ENCODE measurements at places on chromosomes 11 and 22.
A peak's percentile ranks its signal among the peaks of the same experiment; 100 is the strongest.

DNA sequence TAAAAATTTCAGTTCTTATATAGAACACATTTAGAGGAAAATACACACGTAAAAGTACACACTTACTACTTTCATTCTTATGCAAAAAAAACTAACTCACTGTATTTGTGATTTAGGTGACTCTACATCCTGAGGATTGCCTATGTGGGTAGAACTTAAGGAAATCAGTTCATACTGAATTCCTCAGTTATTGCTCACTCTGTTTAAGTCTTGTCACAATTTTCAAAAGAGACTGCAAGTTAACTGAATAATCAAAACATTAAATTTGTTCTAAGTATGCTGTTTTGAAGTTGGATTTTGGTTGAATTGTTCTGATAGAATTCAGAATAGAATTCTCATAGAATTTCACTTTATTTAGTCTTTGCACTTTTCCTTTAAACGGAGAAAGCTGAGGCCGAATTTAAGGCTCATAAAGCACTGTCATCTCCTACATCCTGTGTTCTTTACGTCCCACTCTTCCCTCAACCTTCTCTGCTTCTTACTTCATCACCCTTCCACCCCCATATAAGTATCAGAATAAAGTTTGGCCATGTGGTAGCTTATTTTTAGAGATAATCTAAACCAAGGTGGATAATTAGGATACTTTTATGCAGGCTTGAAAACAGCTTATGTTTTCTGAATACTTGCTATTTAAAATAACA lies 59.8 kb downstream of the APOL5 start:
- peak; percentile 85 for DNase-seq

GRCh38 chr11:101346591-101346990 lies 217.0 kb upstream of the PGR start:
- DNase-seq, result peak; percentile 25

- DNase-seq, result peak; percentile 68
Observed at GRCh38 chr11:14386895-14387480, 28.0 kb upstream of the RRAS2 start.

DNA sequence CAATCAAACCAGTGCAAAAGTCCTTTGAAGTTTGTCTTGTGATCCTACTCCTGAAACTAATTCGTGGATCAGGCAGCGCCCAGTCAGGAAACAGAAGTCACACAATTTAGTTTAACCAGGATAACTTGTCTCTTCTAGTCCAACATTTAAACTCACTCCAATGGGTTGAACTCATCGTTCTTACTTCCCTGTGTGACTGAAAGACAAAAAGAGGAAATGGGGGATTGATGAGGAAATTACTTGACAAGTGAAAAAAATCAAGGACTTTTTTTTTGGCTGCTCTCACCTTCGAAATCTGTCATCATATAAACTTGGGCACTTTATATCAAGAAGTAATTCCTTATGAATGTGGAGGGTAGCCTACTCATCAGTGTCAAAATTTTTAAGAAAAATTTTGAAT lies 78.4 kb downstream of the HSD17B12 start:
- DNase-seq, result no peak

GRCh38 chr22:37048133-37048532 lies 3.4 kb upstream of the KCTD17 start:
- DNase-seq, result no peak

DNA sequence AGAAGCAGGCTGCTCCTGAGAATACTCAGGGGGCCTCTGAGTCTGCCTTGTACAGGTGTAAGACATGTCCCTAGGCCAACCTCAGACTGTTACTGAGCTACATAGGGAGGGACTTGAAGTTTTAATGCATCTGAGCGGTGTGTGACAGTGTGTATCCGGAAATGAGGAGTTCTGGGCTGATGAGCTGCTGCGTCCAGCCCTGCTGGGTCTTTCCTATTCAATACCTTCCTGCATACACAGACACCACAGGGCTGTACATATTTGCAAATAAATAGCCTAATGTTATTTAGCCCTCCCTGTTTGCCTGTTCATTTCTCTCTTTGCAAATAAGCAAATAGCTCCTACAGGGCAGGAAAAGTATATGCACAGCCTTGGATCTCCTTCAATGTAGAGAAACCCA lies 134.7 kb upstream of the KIRREL3 start:
- no peak for DNase-seq

GRCh38 chr11:124402326-124402922 lies 3.6 kb upstream of the OR8B3 start:
- DNase-seq, result peak; percentile 86

DNA sequence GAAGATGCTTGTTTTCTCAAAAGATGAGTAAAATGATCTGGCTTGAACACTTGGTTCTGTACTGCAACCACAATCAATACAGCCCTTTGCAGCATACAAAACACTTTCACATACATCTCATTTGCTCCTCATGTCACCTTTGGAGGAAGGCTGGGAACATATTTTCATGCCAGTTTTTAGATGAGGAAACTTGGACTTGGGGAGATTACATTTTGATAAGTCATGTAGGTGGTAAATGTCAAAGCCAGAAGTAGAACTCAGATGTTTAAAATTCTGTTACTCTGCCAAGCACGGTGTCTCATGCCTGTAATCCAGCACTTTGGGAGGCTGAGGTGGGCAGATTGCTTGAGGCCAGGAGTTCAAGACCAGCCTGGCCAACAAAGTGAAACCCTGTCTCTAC lies 121.8 kb downstream of the MICAL2 start:
- peak; percentile 65 for DNase-seq

- no peak for DNase-seq
Observed at GRCh38 chr11:70290361-70291065, 20.0 kb downstream of the PPFIA1 start.

GRCh38 chr11:71199226-71199820 lies 53.1 kb downstream of the SHANK2 start:
- DNase-seq, result no peak

DNA sequence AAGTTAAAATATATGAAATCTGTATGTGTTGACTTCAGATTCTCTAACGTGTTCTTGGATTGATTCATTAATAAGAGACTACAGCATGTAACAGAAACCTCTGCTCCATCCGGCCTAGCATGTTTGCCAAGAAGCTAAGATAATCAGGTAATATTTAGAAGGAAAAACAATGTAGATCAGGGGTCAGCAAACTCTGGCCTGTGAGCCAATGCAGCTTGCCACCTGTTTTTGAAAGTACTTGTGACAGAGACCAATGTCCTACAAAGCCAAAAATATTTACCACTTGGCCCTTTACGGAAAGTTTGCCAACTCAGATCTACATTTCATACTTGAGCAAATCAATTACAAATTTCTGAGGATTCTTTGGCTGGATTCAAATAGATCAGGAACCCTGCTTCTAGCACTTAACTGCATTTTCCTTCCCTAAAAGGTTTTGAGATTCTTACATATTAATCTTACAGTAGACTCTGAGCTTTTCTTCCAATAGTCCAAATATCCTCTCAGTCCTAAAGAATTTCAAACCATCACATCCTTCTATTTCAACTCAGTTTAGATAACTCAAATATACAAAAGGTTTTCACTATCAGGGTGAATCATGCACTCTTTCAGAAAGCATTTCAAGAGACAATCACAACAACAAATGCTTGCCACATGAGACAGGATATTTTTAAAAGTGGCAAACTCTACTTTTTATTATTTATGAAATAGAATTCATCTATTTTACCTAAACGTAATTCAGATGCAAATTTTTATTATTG lies 29.5 kb downstream of the APOL5 start:
- no peak for DNase-seq

GRCh38 chr22:37824674-37825641 lies 1.8 kb downstream of the GALR3 start:
- DNase-seq, result no peak

DNA sequence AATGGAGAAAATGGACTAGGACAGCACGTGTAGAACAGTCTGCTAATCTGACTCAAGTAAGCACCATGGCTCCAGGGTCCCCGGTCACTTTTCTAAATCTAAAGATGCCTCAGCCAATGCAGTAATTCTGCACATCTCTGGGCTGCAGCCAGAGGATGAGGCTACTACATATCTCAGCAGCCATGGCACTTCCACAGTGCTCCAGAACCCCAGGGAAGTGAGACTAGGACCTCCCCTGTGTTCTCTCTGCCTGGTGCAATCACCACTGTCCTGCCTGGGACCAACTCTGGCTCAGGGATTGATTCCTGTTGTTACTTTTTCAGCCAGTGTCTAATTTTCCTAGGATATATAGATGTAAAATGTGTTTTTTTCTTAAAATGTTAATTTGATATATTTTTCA lies 129.4 kb upstream of the TOP3B start:
- no peak for DNase-seq

DNA sequence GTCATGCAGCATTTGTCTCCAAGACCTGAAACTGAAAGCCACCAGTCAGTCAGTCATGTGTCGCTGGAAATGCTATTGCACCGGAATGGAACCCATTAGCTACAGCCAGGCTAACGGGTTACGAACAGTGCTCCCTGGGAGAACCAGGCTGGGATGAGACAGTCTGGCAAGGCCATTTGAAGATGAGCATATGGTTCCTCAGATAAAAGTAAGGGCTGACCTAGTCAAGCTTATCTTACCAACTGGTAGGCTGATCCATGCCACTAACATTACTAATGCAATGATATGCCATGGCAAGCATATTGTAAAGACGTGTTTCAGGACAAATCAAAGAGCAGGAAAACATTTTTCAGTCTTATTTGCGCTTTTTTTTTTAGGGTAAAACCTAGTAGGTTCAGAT lies 28.4 kb downstream of the NAP1L4 start:
- no peak for DNase-seq

DNA sequence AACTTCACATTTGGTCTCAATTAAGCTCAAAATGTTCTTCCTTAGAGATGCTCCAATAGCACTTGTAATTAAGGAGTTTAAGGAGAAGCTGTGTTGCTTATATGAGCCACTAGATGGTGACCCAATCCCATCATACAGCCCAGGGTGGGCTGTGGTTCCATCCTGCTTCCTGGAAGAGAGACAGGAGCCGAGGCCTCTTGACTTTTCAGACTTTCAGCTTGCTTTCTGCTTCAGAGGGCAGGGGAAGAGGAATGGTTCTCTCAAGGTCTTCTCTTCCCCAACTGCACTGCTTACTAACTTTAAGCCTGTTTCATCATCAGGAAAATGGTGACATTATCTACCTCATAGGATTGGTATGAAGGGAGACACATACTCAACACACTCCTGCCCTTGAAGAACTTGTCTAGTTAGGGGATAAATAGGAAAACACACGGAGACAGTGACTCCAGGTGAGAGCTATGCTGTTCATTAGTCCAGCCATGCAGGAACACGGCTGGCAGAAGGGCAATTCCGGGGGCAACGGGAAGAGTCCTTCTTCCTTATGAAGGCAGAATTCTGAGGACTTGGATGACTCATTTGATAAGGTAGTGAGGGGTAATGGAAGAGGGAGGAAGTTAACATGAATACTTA lies 20.1 kb downstream of the TMEM218 start:
- DNase-seq, result peak; percentile 67

GRCh38 chr11:123072762-123073161 lies 10.8 kb upstream of the HSPA8 start:
- DNase-seq, result no peak

DNA sequence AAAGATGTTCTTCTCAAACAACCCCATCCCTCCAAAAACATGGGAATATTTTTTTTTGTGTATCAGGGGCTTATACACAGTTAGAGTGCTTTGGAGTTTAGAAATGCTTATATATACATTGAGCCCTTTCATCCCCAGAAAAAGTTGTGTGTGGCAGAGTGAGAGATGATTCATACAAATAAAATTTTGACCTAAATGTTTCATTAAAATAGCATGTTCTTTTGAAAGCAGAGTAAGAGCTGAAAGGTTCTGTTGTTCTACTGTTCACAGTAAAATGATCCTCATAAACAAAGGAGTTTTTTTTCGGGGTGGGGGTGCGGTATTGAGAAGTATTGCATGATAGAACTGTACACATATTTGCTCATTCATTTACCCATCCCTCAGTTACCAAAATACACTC lies 512.4 kb downstream of the DLG2 start:
- DNase-seq, result peak; percentile 3

GRCh38 chr22:42177891-42178336 lies 47.3 kb upstream of the CYP2D6 start:
- DNase-seq, result no peak

DNA sequence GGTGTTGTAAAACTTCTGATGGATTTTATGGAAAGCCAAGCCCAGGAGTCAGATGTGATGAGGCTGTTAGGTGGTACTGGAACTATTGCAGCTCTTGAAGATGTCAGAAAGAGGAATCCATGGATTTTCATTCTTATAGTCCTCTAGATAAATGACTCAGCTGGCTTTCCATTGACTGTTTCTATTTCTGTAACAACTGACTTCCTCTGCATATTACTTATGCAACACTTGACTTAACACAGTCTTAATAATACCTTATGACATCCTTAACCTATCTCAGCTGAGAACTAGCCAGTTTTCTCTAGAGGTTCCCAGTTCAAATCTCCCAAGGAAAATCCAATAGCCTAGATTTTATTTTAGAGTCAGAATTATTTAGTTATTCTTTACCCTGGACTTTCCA lies 263.8 kb downstream of the LUZP2 start:
- DNase-seq, result no peak

DNA sequence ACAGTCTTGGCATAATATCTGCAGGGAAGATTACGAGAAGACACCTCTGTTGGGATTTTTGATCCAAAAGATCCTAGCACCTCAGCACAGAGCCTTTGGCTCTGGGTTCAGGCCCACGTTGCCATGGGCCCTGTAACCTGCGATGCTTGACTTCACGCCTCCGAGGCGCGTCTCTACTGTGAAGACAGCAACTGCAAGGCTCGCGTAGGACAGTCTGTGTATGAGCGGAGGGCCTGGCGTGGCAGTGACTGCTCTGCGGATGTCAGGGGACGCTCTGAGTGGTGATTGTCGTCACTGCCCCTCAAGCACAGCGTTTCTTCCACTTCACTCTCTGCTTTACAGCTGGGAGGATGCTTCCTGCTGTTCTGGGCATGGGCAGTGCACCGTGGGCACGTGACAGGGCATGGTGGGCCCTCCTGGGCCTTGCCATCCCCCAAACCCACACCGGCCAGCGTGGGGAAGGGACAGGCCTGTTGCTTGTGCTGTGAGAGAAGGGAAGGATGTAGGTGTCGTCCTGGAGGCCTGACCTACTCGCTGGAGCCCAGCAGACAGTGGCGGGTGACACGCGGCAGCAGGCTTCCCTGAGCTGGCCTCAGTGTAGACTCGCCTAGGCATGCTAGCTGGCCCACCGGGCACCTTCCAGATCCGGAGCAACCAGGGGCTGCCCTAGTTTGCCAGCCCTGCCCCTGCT lies 26.5 kb downstream of the GLB1L2 start:
- DNase-seq, result no peak

DNA sequence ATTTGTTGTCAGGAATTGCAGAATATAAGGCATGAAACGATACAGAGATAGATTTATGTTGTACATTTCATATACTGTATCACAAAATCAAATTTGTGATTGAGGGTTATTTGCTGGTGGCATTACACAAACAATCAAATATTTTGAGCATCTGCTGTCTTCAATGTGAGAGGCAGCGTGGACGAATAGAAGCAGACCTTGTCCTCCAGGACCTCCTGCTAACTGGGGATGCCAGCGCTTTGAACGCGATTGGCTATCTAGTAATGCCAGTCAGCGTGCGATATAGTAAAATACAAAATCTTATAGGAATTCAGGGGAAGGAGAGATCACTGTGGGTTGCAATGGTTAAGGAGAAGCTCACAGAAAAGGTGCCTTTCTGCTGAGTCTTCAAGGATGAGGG lies 631 bp upstream of the SNX19 start:
- no peak for DNase-seq

GRCh38 chr11:17516551-17517150 lies 27.6 kb downstream of the USH1C start:
- no peak for DNase-seq

- no peak for DNase-seq
Observed at GRCh38 chr22:20648306-20648903, 125.5 kb upstream of the SERPIND1 start.

Data from fibroblast of mammary gland (primary cell).